ENCODE measurements at places on chromosomes 12 and 14. TPM values are rescaled to one million over a fixed set of nuclear protein-coding genes. Genes with fewer than 3 reads are reported as not detected.

The DYRK2 gene
- 43.0 TPM for total RNA-seq

The SLC4A8 gene
- 2.6 TPM for total RNA-seq

The SMIM41 gene
- not detected for total RNA-seq

The NXPH4 gene
- 0.49 TPM for total RNA-seq

The ANKS1B gene
- total RNA-seq: 2.8 TPM

The ACVRL1 gene
- total RNA-seq: not detected

The SPPL3 gene
- total RNA-seq: 27.3 TPM
